SHP77 (cell line): ENCODE measurements at places on chromosomes 7 and 10.

DNA sequence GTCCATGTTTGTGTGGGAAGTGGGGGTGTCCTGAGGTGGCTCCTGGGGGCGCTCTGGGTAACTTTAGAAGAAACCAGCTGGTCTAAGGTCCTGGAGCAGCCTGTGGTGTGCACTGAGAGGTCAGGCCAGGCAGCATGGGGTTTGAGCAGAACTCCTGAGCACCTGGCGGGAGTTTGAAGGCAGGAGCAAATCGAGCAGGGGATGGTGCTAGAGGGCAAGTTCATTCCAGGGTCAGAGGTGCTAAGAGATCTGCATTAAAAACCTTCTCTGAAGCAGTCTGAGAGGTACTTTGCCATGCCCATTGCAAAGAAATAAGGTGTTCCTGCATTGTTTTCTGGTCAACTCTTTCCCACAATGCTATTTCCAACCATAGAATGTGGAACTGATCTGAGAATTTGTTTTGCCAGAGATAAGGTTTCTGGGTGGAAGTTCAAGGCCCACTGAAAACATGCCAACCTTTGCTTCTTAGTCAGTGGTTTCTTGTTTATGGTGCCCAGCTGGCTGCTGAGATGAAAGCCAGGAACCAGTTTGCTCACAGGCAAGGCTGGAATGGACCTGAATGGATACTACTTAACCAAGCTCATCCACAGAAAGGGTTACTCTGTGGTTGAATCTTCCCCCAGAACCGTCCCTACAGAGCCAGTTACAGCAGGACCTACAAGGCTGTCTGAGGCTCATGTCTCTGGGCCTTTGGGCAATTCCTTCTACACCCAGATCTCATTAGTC is 136.3 kb upstream of the TMEM72 start:
- DNase-seq = no peak

GRCh38 chr10:1287971-1288401 is 231.8 kb downstream of the WDR37 start:
- DNase-seq = peak; percentile 52

GRCh38 chr7:157895520-157896375 is 558.9 kb downstream of the DNAJB6 start:
- DNase-seq = no peak

DNA sequence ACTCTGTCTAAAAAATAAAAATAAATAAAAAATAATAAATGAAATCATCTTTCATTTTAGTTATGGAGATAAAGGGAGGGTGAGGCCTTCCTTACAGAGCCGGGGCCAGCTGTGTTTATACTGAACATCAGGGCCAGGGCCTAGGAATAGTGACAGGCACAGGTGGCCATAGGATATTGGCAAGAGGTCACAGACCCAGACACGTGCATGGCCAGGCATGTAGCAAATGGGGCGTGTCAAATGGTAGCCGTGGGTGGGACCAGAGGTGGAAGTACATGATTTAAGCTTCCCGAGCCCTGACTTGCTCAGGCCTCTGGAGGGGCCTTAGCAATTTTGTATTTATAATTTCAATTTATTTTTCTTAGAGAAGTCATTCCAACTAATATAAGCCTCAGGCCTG is 353.0 kb downstream of the ANKRD30A start:
- DNase-seq = no peak

GRCh38 chr7:74454925-74455288 is 1.2 kb downstream of the GTF2IRD1 start:
- DNase-seq = no peak

DNA sequence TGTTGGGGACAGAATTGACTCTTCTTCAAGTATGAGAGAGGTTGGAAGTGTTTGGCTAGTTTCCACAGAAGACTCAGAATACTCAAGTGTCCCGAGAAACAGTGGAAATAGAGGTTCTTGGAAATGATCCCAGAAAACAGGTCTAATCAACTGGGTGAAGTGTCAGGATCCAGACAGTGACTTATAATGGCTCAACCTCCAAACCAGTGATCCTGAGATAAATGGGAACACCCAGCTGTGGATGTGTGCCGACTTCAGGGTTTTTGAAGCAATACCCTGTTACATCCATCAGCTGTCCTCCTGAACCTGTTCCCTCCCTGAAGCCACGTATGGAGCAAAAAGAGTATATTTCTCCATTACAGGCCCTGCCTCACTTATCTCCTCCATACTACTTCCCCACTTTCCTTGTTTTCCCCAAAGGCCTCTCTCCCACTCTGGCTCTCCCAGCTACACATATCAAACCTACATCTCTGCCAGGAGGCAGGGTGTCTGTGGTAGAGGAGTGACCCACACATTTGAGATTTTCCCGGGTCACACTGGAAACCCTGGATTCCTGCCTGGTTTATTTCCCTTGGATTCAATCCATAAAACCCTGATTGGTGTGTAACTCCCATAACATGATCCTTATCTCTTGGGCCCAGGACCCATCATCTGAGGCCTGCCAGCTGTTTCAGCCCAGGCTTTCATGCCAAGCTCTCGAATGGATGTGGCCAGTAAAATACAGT is 17.6 kb upstream of the ELOVL3 start:
- no peak for DNase-seq

- no peak for DNase-seq
These were observed 755 bp downstream of the TOMM7 start for GRCh38 chr7:22821702-22822485.

DNA sequence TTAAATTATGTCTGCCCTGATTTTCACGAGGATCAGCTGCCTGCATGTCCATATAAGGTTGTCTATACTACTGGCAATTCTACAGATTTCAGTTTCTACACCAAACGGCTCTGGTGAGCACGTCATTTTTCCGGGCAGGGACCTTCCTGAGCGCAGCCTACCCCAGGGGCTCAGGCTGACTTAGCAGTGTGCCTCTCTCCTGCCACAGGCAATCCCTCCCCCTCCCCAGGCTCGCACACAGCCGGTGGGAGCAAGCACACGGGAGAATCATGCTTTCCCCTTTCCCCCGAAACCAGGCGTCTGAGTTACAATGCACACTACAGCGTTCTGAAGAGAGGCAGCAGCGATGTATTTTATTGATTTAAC is 1.7 kb downstream of the KLF6 start:
- no peak for DNase-seq

- no peak for DNase-seq
These were observed 22.5 kb downstream of the TRDMT1 start for GRCh38 chr10:17179002-17179401.

DNA sequence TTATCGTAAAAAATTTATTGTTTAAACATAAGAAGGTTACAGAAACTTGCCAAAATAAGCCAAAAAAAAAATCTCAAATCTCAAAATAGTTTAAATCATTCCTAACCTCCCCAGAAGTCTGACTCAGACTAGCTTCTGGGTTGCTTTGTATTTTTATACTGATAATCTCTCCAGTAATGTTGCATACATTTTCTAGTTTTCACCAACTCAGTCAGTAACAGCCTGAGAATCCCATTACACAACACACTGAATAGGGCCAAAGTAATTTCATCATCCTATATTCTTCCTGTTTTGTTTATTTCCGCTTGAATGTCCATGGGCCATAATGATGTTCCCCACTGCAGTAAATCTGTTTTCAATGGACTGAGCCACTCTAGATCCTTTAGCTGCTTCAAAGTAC is 478.5 kb downstream of the GPAM start:
- DNase-seq = no peak

- DNase-seq = no peak
These were observed 79.4 kb downstream of the MYL10 start for GRCh38 chr7:101549734-101550133.

DNA sequence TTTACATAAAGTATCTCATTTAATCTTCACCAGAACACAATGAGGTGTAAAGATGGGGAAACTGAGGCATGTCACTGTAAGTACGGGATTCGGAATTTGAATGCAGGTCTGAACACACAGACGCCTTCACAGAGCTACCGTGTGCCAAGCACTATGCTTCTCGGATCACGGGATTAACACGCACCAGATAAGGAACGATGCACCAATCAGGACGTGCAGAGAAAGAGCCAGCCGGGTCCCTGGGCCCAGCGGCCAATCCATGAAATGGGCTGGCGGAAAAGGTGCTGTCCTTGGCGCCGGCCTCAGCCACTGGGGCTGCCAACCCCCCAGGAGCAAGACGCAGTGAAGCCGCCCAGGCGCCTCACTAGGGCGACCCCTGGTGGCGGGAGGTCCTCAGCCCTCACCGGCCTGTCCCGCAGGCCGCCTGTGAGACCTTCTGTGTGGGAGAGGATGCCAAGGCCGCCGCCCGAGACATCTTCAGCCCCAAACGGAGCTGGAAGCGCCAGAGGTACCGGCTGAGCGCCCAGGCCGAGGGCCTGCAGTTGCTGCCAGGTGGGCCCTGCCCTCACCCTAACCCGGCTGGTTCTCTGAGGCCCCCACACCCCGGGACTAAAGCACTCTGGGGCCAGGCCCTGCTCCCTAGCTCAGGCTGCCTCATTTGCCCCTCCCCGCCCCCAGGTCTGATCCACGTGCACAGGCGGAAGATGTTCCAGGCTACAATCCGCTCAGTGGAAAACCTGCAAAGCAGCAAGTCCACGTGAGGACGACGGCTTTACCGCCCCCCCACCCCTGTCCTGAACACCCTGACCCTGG is 15.6 kb downstream of the ATG9B start:
- peak; percentile 33 for DNase-seq

GRCh38 chr10:92421550-92421949 is 130.6 kb downstream of the MARCHF5 start:
- DNase-seq = no peak

- no peak for DNase-seq
These were observed 61.2 kb downstream of the KLF6 start for GRCh38 chr10:3723766-3724165.

GRCh38 chr10:7944215-7944480 is 110.3 kb upstream of the GATA3 start:
- no peak for DNase-seq

DNA sequence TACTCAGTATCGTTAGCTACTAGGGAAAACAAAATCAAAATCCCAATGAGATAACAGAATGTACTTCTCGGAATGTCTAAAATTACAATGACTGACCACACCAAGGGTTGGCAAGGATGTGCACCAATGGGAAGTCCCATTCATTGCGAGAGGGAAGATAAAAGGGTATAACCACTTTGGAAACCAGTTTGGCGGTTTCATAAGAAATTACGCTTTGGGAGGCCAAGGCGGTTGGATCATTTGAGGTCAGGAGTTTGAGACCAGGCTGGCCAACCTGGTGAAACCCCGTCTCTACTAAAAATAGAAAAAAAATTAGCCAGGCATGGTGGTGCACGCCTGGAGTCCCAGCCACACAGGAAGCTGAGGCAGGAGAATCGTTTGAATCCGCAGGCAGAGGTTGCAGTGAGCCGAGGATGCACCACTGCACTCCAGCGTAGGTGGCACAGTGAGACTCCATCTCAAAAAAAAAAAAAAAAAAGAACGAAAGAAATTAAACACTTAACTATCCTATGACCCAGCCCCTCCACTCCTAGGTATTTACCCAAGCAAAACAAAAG is 7.6 kb downstream of the HACD1 start:
- no peak for DNase-seq

DNA sequence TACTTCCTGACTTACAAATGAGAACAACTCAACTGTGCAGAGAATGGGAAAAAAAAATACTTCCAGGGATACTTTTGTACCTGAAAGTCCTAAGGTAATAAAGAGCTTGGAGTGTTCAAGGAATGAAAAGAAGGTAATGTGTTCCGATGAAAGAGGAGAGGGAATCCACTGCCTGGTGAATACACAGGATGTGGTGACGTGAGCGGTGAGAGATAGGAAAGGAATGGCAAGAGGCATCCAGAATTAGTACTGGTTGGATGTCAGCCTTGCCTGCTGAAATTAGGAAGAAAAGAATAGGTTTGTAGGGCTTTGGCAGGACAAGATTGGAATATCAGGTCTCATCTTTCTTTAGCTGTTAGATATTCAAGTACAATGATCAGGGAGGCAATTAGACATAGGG is 347.7 kb downstream of the POM121L12 start:
- DNase-seq = no peak

DNA sequence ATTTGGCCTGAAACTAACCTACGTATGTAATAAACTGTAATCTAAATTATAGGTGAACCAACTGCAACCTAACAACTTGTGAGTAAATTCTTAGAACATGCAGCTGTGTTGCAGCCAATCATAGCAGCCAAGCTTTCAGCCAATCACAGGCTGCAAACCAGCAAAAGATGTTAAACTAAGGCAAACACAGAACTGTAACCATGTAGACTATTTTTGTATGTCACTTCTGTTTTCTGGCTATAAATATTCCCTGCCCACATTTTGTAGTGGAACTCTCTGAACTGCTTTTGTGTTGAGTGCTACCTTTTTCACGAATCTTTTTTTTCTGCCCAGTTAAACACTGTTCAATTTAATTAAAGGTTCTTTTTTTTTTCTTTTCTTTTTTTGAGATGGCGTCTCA is 28.2 kb upstream of the ZPBP start:
- DNase-seq = no peak

DNA sequence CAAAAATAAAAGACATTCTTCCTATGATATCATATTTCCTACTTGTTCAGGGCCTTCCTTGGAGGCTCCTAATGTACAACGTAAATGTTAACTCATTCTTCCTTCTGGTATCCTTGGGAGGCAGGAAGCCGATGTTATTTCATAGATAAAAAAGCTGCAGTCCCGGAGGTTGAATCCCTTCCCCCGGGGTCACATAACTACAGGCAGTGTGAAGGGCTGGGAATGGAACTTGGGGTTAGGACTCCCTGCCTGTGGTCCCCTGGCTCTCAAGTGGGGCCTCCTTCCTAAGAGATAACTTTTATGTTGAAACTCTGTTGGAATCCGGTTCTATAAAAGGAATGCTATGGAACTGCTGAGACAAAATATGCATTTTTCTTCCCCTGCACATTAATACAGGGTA is 14.9 kb upstream of the CCDC3 start:
- no peak for DNase-seq

DNA sequence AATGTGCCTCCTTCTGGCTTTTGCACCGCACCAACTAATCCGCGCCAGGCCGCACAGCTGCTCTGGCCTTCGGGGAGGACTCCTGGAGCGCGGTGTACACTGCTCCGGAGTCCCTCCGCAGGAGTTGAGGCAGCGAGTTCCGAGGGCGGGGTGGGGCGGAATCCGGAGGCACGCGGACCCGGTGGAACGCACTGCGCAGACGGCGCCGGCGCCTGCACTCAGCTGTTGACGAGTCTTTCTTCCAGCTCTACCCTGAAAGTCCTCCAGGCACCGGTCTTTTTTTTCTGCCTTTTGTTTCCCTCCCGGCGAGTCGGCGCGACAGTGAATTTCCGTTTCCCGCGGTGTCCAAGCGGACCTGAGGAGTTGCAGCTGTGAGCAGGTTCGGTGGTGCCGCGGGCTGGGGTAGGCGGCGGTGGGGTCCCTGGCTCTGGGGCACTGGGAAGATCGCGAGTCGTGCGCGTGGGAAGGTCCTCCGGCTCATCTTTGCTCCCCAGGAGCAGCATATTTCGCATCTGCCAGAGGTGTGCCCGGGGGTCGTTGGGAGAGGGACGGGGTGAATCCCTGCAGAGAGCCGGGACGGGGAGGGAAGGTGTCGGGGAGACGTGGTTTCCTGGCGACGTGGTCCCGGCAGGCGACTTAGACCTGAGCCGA is 44.1 kb downstream of the SFTPD start:
- DNase-seq = no peak

GRCh38 chr10:132612571-132613504 is 75.3 kb downstream of the INPP5A start:
- no peak for DNase-seq
